ENCODE measurements at places on chromosomes 12 and 14.

GRCh38 chr12:86257134-86257533 lies 943 bp upstream of the MGAT4C start:
- no peak for DNase-seq

DNA sequence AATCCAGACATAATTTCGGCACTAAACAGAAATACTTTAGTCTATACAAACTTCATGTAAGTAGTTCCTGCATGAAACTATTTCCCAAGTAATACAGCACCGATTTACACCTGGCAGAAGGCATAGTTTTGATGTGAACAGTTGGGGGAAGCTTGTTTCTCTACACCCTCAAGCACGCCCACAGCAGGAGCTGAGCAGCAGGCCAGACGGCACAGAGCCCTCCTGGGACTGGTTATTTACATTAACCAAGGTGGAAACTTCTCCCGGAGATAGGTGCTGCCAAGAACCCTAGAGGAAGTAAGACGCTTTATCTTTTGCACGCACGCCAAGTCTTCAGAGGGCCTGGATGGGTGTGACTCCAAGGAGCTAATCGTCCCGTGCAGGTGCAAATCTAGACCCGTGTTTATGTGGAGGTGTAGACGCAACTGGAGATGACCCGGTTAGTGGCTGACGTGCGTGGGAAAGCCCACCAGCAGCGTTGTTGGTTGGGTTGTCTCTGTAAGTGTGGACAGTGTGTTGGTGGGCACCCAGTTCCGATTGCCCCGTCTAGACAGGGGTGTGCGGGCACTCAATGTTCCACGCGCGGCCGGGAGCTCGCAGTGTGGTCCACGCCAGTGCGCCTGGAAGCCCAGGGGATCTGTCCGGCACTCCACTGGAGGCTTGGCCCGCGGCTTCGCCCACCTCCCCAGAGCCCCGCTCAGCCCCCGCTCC lies 767 bp upstream of the TCP11L2 start:
- DNase-seq = peak; percentile 48

DNA sequence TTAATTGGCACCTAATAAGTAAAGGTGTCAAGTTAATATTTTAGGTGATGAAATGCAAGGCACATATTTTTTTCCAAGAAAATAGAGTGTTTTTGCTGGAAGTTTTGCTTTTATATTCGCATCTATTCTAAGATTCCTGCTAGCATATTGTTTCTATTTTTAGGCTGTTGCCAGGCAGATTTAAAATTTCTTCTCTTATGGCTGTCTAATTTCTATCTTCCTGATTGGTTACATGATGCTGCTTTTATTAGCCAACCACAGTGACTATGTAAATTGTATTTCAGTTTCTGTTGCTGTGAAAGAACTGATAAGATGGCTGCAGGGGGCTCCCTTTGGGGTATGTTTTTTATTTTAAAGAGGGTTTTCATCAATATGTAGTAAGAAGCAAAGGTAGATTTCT lies 42.7 kb downstream of the ATF7IP start:
- no peak for DNase-seq

GRCh38 chr14:54789166-54789565 lies 113.5 kb downstream of the GCH1 start:
- DNase-seq = no peak

DNA sequence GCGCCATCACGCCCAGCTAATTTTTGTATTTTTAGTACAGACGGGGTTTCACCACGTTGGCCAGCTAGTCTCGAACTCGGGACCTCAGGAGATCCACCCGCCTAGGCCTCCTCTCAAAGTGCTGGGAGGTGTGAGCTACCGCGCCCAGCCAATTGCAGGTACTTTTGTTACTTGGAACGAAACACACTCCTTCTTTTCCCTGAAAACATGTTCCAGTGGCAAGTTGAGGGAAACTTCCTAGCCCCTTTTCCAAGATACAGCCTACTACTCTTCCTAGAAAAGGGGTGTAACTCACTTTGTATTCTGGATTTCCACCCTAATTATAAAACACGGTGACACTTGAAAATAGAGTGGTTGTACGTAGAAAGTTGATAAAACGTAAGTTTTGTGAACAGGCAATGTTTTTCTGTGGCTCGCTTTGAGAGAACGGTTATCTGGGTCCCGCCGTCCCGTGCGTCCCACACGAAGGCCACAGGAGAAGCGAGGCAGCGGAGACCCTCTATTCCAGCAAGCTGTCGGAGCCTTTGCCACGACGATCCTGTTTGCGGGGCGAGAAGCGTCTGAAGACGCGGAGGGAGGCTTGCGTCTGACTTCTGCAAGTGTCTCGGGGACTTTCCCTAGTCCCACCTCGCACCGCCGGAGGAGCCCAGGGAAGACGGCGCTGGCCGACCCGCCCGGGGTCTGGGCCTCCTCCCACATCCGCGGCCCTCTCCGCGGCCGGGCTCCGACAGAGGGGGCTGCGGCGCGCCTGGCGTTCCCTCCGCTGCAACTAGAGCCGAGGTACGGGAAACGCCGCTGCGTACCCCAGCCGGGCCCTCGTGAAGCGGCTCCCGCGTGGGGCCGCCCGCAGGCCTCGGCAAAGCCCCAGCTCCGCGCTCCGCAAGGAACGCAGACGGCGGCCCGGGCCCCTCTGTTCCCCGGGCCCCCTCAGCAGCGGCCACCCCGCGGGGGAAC lies 745 bp downstream of the CDCA4 start:
- DNase-seq = peak; percentile 29

GRCh38 chr12:107536613-107537012 lies 149.0 kb upstream of the PWP1 start:
- DNase-seq = no peak

DNA sequence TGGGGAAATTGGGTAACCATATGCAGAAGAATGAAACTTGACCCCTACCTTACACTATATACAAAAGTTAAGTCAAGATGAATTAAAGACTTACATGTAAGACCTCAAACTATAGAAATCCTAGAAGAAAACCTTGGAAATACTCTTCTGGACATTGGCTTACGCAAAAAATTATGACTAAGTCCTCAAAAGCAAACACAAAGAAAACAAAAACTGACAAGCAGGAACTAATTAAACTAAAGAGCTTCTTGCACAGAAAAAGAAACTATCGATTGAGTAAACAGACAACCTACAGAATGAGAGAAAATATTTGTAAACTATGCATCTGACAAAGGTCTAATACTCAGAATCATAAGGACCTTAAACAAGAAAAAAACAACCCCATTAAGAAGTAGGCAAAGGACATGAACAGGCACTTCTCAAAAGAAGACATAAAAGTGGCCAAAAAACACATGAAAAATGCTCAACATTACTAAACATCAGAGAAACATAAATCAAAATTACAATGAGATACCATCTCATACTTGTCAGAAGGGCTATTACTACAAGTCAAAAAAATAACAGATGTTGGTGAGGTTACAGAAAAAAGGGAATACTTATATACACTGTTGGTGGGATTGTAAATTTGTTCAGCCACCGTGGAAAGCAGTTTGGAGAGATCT lies 37.0 kb upstream of the CFAP54 start:
- no peak for DNase-seq

DNA sequence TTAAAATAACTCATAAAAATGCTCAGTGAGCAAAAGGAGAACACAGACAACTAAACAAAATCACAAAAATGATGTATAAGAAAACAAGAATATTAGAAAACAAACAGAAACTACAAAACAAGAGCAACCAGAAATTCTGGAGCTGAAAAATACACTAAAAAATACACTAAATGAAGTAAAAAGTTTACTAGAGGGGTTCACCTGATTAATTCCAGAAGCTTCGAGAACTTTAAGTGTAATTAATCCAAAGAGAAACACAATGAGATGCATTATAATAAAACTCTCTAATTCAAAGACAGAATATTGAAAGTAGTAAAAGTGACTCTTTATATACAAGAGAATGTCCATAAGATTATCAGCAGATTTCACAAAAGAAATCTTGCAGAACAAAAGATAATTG lies 558.4 kb downstream of the CCER1 start:
- DNase-seq = no peak

DNA sequence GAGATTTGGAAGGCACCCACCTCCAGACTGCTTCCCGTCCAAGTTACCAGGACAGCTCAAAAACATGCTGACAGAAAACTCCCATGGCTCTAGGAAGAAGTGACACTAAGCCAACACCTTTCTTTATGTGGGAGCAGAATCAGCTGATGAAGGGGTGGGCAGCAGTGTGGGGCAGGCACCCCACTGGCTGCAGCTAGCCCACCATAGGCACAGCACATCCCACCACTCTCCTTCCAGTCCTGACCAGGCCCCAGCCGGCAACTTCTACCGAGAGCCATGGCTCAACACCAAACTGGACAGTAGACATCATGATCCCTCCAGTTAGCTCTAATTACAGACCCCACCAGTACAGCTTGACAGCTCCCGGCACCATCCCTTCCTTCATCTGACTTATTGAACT lies 45.0 kb downstream of the SH2B3 start:
- no peak for DNase-seq

DNA sequence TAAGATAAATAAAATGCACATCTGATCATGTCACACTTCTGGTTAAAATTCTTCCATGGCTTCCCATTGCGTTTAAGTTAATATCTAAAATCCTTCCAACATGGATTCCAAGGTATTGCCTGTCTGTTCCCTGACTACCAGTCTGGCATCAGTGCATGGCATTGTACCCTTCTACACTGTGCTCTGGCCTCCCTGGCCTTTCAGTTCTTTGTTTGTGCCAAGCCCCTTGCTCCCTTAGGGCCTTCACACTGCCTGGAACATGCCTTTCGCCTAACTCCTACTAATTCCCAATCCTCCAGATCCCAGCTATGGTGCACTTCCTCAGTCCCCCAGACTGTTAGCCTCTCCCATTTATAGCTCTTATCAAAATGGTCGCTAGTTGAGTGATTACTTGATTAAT lies 6.3 kb downstream of the CIPC start:
- no peak for DNase-seq

- DNase-seq = no peak
Observed at GRCh38 chr14:74655599-74656395, 43.8 kb upstream of the LTBP2 start.

DNA sequence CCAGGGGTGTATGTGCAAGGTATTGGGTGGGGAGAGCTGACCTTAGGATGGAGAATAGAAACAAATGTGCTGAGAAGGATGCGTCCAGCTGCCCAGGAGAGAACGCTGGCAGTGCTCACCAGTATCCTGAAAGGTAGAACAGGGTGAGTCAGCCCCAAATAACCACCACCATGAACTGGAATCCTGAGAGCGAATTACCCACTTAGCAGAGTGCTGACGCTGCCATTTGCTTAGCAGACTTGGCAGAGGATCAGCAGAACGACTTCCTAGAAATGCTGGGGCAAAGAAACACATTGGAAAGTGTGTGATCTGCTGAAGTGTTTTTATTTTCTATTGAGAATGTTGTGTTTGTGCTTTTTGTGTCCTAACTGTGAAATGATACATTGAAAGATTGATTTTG lies 213.6 kb downstream of the ADGRD1 start:
- no peak for DNase-seq

GRCh38 chr12:8946733-8947132 lies 2.7 kb downstream of the M6PR start:
- DNase-seq = no peak

- DNase-seq = no peak
Observed at GRCh38 chr12:12661086-12661856, 34.7 kb downstream of the GPR19 start.

GRCh38 chr12:19926266-19926665 lies 442.1 kb upstream of the PDE3A start:
- no peak for DNase-seq

GRCh38 chr14:79278798-79279644 lies 932.3 kb downstream of the DIO2 start:
- no peak for DNase-seq

- DNase-seq = no peak
Observed at GRCh38 chr12:49051373-49051764, 9.2 kb downstream of the KMT2D start.

GRCh38 chr14:50620341-50620740 lies 47.8 kb downstream of the SAV1 start:
- DNase-seq = no peak

DNA sequence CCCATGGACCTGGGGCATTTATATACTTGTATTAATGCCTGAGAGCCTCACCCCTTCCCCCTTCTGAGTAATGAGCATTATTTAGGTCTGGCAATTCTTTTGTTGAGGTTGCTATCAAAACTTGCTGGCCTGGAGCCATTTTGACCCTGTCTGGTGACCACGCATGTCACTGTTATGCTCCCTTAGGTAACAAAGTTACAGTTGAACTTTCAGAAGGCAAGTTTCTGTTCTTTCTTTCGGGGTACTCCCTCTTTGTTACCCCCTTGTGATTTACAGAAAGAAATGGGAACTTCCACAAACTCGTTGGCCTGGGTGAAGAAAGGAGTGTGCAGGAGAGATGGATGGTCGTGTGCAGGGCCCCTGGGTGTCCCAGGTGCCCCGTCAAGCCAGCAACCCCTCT lies 305.4 kb downstream of the DPF3 start:
- DNase-seq = no peak

GRCh38 chr14:23729720-23730387 lies 93.7 kb downstream of the DHRS2 start:
- no peak for DNase-seq

DNA sequence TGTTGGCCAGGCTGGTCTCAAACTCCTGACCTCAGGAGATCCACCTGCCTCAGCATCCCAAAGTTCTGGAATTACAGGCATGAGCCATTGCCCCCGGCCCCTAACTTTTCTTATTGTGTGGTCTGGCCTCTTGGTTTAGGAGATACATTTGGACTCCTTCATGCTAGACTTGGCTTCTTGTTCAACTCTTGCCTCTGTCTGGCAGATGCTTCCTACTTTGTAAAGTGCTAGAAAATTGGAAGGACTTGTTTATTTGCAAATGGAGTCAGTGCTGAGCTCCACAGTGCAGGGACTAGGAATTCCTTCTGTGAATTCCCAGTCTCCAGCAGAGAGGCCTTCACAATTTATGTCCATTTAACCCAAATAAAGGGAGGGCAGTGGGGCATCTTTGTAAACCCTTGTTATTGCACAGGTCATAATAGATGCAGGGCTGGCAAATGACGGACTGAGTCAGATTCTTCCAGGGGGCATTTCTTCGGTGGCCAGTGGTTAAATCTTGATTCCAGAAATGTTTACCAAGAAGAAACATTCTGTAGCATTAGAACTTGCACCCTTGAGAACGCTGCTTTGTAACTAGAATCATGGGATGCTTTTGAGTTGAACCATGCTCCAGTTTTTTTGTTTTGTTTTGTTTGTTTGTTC lies 73.8 kb upstream of the TBX3 start:
- DNase-seq = no peak

- no peak for DNase-seq
Observed at GRCh38 chr14:89654998-89655397, 238.0 kb upstream of the FOXN3 start.

- no peak for DNase-seq
Observed at GRCh38 chr12:79763766-79764452, 73.1 kb upstream of the PAWR start.

GRCh38 chr12:52698651-52699340 lies 4.5 kb downstream of the KRT77 start:
- no peak for DNase-seq

GRCh38 chr12:83388551-83388950 lies 701.8 kb downstream of the TMTC2 start:
- DNase-seq = no peak

Measured in stimulated activated CD4-positive, alpha-beta T cell treated with anti-CD3 and anti-CD28 coated beads, TNF-alpha, amount 100 ng/mL, for 4 hours (primary cell).